ENCODE measurements at places on chromosomes 2 and 18.

GRCh38 chr18:60044290-60045006 lies 144.7 kb downstream of the PMAIP1 start:
- DNase-seq, result peak; percentile 38

- no peak for DNase-seq
Observed at GRCh38 chr2:229825476-229825875, 96.3 kb downstream of the TRIP12 start.

- DNase-seq, result no peak
Observed at GRCh38 chr18:12005538-12006487, 24.5 kb downstream of the IMPA2 start.

DNA sequence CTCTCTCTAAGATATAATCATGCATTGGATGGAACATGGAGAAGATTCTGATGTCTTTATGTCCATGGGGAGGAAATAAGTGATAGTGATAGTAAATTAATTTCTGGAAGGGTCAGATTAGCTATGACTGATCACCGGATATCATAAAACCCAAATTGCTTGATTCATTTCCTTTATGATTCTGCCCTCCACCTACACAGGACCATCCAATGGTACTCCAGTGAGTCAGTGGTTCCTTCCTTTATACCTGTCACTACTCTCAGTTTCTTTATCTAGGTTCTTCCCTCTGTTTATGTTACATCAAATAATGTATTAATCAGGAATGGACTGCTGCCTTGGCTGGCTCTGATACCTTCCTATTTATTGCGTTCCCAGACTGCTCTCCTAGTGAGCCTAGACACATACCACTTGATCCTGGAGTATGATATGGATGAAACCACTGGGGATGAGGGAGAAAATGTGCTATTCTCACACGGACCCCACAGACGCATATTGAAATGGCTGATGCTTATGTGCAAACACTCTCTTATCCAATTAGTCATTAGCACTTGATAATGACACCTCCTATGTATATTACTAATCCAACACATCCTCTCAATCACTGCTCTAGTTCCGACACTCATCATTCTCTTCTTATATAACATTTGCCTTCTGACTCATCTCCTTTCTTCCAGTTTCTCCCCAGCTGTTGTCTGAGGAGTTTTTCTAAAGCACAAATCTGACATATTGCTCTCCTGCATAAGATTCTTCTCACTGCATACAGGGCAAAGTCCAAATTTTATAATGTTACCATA lies 315.6 kb downstream of the INSIG2 start:
- DNase-seq, result no peak

DNA sequence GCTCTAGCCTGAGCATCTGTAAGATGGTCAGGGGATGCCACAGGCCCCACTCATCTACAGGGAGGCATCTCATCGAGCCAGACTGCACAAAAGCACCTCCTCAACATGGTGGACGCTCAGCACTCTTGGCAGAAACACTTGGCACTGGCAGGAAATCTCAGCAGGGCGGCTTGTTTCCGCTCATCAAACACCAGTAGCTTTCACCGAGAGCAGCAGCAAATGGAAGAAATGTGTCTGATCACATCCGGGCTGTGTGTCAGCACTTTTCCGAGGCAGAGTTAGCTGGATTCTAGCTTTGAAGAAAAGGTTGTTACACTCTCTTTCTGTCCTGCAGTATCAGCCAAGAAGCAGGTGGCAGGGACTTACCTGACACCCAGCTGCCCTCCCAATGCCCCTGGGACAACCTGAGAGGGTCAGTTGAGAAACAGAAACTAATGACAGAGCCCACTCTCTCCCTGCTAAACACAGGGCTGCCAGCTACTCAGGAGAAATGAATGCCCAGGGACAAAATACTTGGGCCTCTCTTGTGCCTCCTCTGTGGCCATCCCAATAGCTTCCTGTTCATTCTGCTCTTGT lies 68.9 kb upstream of the FZD7 start:
- DNase-seq, result no peak
